ENCODE measurements at places on chromosomes 4 and X.

DNA sequence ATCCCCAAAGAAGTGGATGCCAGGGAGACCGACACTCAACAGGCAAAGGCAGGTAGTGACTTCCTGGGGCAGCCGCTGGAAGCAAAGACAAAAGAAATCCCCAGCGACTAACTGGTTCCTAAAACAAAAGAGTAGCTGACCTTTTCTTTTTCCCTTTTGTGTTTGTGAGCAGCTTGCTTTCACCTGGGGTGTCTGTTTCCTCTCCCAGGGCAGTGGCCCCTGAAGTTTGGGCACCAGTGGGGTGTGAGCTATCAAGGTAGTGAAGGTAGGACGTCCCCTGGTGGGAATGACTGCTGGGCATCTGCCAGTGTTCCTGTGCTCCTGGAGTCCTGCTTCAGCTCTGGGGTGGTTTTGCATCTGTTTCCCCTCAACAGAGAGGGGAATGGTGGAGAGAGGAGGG, 41.6 kb upstream of the STIM2 start:
- DNase-seq, result no peak

DNA sequence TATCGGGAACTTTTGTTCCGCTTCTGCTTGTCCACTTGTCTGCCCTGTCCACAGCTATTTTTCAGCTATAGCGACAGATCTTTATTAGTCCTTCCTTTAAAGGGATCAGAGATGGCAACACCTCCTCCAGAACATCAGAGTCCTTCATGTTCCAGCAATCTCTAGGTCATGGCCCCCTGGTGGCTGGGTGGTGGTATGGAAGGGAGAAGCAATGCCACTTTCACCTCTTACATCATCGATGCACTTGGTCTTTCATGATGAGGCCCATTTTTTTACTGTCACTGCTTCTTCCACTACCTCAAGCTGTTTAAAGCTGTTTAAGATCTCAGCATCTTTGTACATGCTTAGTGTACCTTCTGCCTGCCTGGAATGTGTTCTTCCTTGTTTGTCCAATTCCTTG, 106.7 kb downstream of the ARHGAP6 start:
- DNase-seq, result peak; percentile 10

DNA sequence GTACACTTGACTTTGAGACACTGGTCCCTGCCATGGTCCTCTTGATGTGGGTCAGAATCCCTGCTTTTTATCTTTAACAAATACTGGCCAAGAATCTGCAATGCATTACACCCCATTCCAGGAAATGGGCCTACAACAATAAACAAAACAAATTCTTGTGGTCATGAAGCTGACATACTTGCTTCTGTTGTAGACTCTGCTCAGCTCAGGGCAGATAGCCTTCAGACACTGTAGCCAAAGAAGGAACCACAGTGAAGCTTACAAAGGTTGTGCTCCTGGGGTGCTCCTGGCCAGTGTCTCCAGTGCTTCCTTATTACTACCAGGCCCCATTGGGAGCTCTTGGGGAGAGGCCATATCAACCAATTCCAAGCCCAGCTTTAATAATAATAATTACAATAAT, 21.8 kb downstream of the KIAA1210 start:
- DNase-seq, result no peak

DNA sequence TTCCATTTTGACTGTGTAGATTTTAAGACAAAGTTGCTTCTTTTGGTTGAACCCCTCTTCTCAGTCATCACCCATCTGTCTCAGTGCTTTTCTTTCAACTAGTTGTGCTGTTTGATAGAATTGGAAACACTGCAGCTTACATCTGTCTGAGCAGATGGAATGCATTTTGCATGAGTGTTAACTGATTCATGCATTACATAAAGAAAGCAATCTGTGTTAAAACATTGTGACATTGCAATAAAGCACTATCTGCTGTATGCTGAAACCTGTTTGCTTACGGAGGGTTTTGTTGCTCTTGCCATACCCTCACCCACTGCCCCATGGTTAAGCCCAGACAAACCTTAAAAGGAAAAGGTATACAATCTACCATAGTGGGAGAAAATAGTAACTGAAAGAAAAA, 47.4 kb downstream of the NRK start:
- DNase-seq, result no peak

GRCh38 chr4:163755013-163755412, 260.5 kb downstream of the TMA16 start:
- no peak for DNase-seq

GRCh38 chr4:98939892-98940298, 11.0 kb upstream of the EIF4E start:
- DNase-seq, result no peak

- no peak for DNase-seq
Observed at GRCh38 chr4:154277172-154277571, 214.4 kb downstream of the DCHS2 start.

DNA sequence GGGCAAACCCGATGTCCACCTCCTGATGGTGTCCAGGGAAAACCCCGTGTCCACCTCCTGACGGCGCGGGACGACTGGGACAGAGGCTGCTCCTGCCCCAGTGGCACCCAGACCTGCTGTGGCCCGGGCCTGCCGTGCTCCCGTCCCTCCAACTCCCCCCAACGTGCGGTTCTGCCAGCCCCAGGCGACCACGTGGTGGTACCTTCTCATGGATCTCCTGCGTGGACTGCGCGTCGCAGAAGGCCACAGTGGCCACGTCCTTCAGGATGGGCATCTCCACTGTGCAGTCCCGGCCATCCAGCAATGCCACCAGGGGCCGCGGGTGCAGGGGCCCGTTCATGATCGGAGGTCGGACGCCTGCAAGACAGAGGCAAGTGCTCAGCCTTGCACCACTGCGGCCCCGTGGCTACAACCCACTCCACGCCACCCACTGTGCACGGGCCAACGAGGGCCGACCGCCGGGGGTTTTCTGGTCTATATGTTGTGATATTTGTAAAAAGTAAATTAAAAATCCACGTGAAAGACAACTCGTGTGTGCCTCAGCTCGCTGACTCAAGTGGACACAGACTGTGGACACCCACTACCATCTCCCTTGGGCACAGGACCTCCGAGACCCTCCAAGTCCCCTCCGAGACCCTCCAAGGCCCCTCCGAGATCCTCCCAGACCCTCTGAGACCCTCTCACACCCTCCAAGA, 10.8 kb downstream of the CTBP1 start:
- no peak for DNase-seq

- no peak for DNase-seq
Observed at GRCh38 chrX:123691776-123692175, 41.1 kb downstream of the THOC2 start.

- no peak for DNase-seq
Observed at GRCh38 chrX:97045470-97045869, 161.8 kb downstream of the RPA4 start.

- DNase-seq, result no peak
Observed at GRCh38 chr4:85854546-85854945, 379.6 kb downstream of the ARHGAP24 start.

DNA sequence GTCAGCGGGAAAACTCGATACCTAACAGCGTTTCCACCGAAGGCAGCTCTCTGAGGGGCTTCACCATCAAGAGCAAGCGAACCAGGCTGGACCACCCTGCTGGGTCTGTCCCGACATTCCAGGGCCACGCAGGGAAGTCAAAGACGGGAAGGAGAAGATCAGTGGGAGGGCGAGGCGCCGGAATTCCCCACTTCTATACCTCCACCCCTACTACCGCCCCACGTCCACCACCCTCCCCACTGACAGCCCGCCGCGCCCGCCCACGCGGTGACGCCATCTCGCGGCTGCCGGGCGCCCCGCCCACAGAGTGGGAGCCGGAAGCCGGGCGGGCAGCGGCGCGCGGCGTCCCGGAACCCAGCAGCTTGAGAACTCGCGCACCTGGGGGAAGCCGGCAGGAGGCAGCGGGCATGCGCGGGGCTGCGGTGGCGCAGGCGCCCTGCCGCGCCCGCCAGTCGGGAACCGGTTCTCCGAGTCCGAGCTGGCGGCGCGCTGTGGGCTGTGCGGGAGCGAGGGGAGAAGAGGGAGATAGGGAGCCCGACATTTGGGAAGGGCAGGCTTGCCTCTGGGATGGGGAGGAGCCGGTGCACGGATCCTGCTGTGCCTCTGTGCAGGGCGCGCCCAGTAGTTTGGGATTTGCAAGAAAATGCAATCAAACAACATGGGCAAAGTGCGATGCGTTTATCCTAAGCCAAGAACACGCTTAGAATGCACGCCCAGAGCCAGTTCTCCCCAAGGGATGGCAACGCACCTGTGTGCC, 3.2 kb upstream of the STIM2 start:
- peak; percentile 94 for DNase-seq

- DNase-seq, result no peak
Observed at GRCh38 chr4:139951021-139951420, 203.0 kb downstream of the MAML3 start.

- DNase-seq, result no peak
Observed at GRCh38 chrX:1833656-1834360, 218.9 kb downstream of the ASMT start.

GRCh38 chr4:168441412-168441811, 38.9 kb downstream of the DDX60L start:
- no peak for DNase-seq
